ENCODE measurements at places on chromosomes 4 and X. TPM values are rescaled to one million over a fixed set of nuclear protein-coding genes. Genes with fewer than 3 reads are reported as not detected.

Gene C4orf51
- not detected for total RNA-seq

Gene TAF7L
- total RNA-seq, result 0.98 TPM

Gene CT45A6
- total RNA-seq, result not detected

Gene POLA1
- 9.2 TPM for total RNA-seq

Gene GEMIN8
- 7.3 TPM for total RNA-seq

Gene PPP2R3B
- total RNA-seq, result 20.0 TPM

Gene OTC
- total RNA-seq, result not detected

DNA sequence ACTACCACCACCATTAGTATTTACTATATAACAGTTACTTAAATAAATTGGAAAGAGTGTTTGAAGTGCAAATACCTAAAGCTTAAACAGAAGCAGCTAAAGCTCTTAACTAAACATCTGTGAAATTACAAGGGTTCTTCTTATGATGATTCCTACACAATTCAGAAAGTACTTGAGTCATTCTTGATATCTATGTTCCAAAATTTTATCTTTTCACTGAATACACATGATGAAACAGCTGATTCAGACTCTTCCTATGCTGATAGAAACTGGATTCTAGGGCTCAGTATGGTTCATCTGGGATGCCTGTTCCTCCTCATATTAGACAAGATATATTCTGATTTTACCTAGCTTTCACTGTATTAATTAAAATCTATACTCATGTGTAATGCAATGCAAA is 13.6 kb downstream of the EREG start:
- DNase-seq, result peak; percentile 57

GRCh38 chr4:172578712-172579111 is 589.9 kb upstream of the GALNT7 start:
- no peak for DNase-seq

GRCh38 chrX:117511379-117511778 is 605.2 kb downstream of the KLHL13 start:
- no peak for DNase-seq

DNA sequence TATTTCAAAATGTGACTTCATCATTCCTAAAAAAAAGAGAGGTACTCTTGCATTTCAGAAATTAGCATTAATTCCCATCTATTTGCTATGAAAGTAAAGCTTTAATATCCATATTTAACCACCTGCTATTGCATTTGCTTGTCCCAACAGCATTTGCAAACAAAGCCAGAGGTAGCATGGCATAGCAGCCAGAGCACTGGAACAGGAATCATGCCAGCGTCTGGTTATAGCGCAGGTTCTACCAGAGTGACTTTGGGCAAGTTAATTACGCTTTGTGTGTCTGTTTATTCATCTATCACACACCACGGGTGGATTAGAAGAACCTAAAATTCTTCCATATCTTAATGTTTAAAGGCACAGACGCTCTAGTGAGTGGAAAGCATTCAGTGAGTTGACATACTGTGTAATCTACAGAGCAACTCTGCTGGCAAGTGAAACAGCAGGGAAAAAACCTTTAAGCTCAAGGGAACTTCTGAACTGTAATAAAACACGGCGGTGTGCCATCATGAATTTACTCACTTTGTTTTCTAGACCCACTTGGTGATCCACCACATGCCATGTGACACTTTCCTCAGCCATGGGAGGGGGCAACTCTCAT is 76.6 kb upstream of the QRFPR start:
- no peak for DNase-seq

DNA sequence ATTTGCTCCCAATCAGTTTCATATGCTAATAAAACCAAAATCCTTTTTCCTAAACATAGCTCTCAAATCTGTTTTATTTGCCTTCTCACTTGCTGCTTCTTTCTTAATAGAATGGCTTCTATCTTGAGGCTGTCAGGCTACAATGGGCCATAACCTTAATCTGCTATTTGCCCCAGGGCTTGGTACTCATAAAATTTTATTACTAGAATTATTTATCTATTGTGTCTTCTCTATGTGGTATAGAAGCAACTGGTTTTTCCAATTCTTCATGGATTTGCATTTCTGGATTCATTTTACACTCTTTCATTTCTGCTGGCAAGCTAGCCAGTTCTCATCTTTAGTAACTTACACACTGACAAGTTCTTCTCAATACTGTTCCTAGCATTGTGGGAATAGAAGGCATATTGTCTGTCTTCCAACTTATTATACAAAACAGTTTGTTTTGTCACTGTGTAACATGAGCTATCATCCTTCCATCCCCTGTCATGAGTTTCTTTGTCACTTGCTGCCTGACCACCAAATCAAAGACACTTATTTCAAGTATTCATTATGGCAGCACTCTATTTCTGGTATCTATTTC is 96.6 kb upstream of the KCNIP4 start:
- no peak for DNase-seq

GRCh38 chrX:50180073-50180940 is 20.5 kb downstream of the AKAP4 start:
- no peak for DNase-seq

GRCh38 chr4:720111-720860 is 14.7 kb downstream of the PCGF3 start:
- DNase-seq, result no peak

- peak; percentile 51 for DNase-seq
Measured at GRCh38 chr4:3044870-3045819, 29.2 kb downstream of the HTT-AS start.

DNA sequence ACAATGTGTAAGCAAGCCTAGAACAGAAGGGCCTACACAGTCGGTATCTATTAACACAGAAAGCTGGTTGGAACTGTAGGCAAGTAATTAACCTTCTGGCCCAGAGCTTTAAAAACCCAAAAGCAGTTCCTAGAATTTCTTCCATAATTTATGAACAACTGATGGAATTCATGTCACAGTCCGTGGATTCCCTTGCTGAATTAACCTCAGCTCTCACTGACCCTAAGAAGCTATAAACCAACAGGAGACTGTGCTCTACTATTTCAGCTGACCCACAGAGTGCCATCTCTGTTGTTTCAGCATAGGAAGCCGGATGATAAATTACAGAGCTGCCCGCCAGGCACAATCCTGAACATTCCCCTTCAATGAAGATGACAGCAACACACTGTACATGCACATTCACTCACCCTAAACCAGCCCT is 157.3 kb downstream of the PRDM5 start:
- DNase-seq, result no peak

DNA sequence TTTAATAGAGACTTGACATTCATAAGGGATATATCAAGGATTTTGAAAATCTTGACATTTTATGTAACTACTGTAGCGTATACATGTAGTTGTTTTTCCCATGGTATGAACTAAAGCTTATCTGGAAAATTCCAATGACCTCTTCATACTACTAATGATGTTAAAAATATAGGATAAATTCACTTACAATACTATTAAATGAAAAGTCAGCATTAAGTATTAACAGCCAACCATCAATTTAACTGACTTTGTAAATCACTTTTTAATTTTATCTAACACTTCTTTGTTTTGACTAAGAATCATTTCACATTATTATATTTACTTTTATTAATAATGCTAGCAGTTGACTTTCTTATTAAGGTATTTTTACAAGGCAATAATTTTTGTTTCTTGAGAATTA is 34.2 kb downstream of the DCK start:
- no peak for DNase-seq

DNA sequence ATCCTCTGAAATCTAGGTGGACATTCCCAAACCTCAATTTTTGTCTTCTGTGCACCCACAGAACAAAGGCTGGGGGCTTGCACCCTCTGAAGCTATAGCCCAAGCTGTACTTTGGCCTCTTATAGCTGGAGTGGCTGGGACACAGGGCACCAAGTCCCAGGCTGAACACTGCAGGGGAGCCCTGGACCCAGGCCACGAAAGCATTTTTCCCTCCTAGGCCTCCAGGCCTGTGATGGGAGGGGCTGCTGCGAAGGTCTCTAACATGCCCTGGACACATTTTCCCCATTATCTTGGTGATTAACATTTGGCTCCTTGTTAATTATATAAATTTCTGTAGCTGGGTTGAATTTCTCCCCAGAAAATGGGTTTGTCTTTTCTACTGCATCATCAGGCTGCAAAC is 27.9 kb downstream of the F8A1 start:
- no peak for DNase-seq

DNA sequence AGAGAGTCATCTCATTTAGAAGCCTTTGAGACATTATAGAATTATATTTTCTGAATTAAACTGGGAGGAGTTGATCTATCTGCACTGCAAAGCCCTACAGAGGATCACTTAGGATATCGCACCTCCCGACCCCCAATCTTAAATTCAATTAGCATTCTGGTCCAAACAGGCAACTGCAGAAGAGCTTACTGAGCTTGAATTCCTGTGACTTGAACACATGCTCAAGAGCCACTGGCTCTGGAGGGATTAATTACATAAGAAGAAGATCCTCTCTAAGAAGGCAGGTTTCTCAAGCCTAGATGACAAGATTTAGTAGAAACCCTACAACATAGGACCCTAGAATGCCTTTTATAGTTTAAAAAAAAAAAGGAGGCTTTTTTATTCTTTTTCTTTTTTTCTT is 548.9 kb downstream of the ARAP2 start:
- no peak for DNase-seq

DNA sequence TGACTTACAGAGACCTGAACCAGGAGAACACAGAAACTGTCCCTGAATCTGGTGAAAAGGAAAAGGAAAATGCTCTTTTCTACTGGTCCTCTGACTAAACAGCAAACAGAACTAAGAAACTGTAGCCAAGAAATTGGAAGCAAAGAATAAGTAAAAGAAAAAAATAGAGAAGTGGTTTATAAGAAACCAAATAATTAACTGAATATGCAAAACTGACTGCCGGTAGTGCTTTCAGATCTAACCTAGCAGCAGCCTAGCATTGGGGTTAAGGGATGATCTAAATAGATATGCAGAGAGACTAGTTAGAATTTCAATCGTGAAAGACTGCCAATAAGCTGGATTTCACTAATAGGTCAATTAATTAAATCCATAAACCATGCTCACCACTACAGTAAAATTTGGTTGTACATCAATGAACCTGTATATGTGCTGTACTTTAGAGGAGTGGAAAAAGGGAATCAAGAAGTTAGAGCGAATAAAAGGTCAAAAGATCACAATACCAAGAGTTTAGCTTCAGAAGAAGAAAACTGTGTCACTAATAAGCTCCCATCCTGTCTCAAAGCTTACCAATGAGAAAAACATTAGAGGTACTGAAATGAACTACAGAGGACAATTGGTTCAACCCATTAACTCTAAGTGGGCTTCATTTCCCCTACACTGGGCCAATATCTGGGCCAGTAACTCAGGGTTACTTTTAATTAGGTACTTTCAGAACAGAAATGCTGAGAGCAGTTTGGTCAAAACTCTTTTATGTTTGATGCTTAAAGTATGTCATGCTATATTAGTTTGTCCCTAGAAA is 53.6 kb downstream of the KLHL13 start:
- DNase-seq, result no peak

- peak; percentile 69 for DNase-seq
Measured at GRCh38 chr4:52911684-52912294, 49.7 kb downstream of the RASL11B start.

DNA sequence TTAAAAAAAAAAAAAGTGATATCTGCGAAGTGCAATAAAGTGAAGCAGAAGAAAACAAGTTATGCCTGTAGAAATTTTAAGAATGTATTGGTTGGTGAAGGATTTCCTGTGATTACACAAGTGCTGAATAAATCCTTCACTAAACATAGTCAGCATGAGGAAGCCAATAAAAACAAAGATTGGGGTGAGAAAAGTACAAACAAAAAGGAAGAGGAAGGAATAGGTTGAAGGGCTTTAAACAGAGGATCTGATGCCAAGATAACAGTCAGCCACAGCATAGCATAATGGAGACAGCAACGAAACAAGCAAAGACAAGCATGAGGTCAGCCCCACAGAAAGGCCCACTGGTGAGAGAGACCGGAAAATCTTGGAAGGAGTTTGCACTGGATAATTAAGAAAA is 372.2 kb downstream of the ADAM29 start:
- DNase-seq, result peak; percentile 51

GRCh38 chr4:44760142-44760898 is 34.0 kb upstream of the GNPDA2 start:
- peak; percentile 65 for DNase-seq

DNA sequence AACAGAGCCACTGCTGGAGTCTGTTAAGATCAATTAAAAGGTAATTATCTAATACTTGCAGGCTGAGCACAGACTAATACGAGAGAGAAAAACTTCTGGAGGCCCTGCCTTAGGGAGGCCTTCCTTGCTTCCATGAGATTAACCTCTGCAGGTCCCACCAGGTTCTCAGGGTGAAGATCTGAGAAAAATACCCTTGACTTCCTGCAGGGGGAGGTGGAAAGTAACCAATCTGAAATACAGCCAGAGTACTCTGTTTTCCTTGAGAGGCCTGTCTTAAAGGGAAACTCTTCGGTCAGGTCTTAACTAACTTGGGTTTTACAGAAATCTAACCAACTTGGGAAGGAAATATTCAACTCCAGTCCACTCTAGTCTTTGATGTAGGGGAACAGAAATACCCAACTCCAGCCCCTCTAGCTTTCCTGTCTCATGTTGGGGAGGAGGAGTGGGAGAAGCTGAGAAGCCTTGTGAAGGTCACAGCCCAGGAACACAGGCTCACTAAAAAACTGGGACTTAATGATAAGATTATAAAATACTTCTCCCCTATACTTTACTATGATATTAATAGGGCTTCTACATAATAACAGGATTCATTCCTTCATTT is 77.1 kb downstream of the TBCK start:
- DNase-seq, result peak; percentile 52

DNA sequence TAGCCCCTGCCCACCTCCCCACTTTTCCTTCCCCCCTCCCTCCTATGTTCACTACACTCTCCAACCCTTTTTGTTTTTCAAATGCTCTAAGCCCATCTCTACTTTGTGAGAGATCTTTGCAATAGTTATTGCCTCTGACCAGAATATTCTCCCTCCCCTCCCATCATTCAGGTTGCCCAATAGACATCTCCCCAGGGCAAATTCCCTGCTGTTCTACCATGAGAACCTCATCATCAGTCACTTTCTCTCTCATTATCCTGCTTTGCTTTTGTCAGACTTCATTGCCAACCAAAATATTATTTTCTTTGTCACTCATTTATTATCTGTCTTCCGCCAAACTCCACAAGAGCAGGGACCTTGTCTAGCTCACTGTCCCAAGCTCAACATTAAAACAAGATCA is 268.2 kb upstream of the PPARGC1A start:
- DNase-seq, result no peak

DNA sequence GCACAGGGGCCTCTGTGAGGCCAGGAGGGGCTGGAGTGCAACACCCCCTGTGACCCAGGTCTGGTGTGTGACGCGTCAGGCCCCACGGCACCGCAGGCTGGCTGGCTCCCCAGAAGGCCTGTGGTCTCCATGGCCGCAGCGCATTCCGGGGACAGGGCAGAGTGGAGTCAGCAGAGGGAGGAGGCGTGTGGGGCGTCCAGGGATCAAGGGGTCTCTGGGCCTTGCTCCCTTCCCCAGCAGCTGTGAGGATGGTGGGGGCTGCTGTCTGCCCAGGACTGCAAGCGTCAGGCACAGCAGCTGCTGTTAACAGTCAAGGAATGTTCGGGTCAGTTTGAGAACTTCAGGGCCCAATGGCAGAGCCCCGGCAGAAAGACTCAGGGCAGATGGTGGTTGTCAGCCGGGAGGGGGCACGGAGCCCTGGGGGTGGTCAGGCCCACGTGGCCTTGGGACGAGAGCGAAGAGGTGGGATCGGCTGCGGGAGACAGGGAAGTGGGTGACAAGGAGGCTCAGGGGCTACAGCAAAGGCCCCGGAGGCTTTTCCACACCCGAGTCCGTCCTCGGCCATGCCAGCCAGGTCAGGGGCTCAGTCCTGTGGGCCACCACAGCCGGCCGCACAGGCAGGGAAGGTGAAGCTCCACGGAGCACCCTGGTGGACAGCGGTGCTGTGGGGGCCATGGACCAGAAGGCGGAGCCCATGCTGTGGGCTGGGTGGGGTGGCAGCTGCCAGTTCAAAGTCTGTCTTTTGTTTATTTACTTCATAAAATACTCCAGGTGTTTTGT is 18.3 kb downstream of the PCGF3 start:
- no peak for DNase-seq
